EH (cell line): ENCODE measurements at places on chromosomes 12 and 14.

- DNase-seq = peak; percentile 19
Measured at GRCh38 chr12:25500651-25501050, 52.4 kb downstream of the LMNTD1 start.

GRCh38 chr12:1869145-1869544 is 48.8 kb downstream of the LRTM2 start:
- DNase-seq = no peak

DNA sequence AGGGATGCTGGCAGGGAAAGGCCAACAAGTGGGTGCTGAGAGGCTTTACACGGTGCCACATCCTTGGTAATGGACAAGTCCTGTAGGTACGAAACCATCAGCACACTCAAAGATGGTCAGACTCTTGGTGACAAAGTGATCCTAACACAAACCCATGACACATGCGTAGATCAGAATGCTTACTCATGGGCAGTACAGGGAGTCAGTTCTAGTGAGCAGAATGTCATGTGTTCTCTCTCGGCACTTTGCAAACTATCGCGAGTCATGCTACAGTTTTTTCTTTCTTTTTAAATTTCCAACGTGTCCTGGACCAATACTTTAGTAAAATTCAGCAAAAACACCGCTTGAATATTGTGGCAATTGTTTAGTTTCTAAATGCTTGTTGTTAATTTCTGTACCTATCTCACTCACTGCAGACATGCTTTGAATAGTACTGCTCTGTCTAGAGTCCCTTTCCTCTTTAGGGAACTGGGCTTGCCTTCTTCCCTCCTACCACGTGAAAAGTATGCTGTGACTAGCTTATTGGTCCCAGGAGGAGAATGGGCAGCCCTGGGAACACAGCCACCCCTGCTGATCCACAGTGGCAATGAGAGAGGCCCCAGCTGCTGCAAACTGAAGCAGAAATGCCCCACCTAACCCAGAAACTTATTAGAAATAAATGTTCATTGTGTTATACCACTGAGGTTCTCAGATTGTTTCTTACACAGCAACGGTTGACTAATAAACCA is 62.4 kb downstream of the UBR7 start:
- DNase-seq = peak; percentile 69

- DNase-seq = no peak
Measured at GRCh38 chr14:98599082-98599481, 672.9 kb downstream of the BCL11B start.
